ENCODE measurements at places on chromosomes 13 and 19.

DNA sequence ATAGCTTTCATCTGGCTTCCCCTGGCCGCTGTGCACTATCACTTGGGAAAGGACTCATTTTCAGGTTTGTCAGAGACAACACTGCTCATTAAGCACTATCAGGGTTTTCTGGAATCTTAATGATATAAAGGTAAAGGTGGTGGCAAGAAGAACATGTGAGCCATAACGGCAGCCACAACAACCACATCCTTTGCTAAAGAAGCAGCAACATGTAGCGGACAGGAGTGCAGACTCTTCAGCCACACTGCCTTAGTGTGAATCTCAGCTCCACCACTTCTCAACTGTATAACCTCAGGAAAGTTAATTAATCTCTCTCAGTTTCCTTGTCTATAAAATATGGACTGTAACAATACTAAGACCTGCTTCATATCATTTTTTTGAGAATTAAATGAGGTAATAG lies 24.1 kb upstream of the MIR17HG start:
- DNase-seq, result no peak

DNA sequence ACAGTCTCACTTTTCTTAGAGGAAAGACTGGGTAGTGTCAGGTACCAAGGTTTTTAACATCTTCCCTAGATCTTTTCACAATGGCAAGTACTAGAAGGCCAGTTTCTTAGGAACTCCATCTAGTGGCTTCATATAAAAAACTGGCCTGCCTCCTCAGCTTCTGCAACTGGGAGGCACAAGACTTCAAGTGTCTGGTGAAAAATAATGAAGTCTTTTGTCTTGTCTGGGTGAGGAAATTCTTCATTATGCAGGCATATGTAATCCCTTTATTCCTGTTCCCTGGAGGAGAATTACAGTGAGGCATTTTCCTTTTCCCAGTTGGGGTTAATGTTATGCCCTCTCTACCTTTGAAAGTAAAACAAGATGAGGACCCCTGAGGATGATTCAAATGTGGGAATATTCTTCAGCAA lies 300.5 kb downstream of the NALCN start:
- no peak for DNase-seq

DNA sequence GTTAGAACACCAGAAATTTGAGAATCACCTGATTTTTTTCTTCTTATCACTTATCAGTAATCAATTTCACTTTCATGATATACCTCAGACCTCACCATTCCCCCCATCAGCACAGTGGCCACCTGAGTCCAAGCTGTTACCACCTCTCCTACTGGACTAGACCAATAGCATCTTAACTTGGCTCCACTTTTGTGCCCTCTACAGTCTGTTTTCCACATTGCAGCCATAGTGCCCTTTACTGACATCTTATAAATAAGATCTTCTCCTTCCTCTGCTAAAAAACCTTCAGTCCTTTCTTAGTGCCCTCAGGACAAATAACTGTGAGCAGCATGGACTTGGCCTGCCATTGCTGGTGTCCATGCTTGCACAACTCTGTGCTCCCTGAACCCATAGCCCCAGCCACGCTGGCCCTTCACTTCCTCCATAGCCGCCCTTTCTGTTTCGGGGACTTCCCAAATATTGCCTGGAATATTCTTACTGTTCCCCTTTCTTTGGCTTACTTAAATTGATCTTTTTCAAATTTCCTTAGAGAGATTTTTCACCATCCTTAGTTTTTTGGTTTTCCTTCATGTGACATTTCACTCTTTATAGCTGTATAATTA lies 380.8 kb downstream of the LMO7 start:
- DNase-seq, result no peak

DNA sequence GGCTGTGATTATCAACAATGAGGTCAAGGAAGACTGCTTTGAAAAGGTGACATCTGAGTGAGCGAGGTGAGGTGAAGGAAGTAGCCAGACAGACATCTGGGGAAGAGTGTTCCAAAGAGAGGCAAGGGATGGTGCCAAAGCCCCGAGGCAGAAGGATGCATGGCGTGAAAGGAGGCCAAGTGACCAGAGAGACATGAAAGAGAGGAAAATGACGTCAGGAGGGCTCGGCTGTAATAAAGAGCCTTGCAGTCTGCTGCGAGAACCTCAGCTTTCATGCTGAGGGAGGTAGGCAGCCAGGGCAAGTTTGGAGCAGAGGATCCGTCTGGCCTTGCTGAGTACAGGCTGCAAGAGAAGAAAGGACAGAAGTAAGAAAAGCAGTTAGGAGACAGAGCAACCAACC lies 50.8 kb downstream of the FOXO1 start:
- no peak for DNase-seq

DNA sequence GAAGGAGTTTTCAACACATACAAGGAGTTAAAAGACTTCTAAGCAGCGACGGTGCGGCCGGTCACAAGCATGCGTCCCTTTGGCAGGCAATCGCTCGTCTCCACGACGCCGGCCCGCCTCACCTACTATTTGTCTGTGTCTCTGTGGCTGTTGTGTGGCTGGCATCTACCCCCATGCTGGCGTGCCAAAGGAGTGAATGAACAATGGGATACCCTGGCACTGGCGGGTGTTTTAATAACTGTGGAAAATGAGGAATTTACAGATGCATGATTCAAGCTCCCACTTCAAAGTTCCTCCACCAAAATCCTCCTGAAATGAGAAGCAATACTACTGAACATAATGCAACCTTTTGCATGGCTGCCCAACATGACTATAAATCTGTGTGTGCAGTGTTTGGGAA lies 176.6 kb downstream of the KLF5 start:
- DNase-seq, result no peak

DNA sequence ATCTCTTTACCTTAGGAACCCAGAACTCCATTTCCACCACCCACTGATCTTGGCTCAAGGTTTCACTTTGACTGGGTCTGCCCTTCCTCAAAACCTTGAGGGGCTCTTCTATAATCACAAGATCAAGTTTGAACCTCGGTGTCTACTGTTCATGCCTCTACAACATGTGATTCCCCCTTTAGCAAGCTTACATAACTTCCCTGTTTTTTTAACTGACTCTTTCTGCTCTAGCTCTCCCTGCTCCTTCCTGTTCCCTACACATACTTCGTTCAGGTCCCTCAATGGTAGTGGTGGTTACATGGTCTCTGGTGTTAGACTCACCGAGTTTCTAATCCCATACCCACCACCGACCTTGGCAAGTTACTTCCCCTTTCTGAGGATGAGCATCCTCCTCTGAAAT lies 26.7 kb downstream of the CEACAM8 start:
- no peak for DNase-seq

DNA sequence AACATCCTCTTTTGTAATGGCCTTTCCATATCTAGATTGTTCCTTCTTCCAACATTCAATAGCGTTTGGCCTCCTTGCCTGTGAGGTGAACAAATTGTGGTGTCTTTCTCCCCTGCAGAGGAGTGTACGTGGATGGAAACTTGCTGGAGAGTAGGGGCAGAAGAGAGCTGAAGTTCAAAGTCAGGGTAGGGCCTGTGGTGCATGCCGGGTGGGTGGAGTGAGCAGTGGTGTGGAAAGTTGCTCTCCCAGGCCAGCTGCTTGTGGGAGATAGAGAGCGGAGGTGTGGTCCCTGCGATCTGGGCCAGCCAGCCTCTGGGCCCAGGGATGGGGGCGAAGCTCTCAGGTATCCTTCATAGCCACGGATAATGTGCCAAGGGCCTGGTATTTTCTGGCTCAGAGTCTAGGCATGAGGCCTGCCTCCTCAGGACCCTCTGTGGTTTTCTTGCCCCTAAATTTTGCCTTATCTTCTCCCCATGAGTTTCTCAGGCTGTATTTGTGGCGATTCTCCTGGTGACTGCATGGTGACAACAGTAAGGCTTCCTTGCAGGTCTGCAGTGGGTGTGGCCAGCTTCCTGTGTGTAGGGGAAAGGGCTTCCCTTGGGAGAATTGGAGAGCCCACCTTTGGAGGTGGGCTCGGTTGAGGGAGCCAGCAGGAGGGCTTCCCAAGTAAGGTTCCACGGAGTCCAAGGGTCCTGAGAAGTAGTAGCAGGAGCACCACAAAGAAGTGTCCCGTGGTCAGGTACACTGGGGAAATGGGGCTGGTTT lies 6.7 kb downstream of the RGCC start:
- DNase-seq, result peak; percentile 57

GRCh38 chr19:11446652-11447301 lies 11.3 kb downstream of the PRKCSH start:
- peak; percentile 41 for DNase-seq

DNA sequence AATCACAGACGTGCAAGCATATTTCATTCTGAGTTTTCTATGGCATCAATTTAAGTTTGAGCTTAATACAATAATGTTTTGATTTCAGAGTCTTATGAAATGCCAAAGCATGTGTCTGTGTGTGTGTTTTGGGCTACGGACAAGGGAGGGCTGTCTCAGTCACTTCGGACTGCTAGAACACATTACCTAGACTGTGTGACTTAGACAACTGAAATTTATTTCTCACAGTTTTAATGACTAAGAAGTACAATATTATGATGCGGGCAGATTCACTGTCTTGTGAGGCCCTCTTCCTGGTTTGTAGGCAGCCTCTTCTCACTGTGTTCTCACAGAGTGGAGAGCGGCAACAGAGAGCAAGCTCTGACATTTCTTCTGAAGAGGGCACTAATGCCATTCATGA lies 1202.0 kb downstream of the EFNB2 start:
- no peak for DNase-seq

DNA sequence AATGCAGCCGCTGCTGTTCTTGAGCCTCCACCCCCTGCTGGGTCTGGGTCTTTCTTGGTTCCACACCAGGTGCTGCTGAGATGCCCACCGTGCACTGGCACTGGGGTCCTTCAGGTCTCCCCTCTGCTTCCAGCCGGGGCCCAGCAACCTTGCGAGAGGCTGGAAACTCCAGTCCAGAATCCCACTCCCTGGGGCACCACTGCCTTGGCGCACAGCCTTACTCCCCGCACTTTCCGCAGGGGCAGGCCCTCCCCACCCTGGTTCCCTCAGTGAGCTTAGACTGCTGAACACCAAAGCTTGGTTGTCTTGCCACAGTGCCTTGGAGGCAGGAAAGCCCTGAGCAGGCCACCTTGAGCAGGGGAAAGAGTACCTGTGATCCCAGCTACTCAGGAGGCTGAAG lies 60.0 kb downstream of the ANKRD10 start:
- no peak for DNase-seq

DNA sequence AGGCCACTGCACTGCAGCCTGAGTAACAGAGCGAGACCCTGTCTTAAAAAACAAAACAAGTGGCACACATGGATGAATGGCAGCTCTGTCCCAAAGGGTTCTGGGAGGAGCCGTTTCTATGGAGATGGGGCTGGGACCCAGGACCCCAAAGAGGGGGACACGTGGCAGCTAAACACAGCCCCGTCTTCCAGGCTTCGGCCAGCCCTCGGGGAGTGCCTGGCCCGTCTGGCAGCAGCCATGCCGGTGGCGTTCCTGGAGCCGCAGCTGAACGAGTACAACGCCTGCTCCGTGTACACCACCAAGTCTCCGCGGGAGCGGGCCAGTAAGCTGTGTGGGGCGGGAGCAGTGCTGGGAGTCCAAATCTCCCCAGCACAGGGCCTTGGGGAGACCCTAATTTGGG lies 82.4 kb downstream of the RYR1 start:
- DNase-seq, result no peak

DNA sequence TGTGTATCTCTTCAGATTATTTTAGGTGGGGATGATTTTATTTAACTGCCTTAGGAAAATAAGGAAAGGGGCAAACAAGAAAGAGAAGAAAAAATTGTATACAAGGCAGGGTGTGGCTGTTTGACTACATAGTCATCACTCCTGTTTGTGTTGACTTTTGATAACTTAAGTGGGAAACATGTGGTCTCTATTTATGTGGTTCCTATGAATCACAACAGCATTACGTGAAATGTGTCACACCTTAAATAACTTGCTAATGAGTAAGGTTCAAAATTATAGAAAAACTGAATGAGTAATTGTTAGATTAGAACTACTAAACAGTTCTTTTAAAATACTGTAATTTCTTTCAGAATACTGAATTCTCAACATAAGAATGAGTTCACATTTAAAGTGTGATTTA lies 69.3 kb downstream of the LMO7 start:
- no peak for DNase-seq

All from activated naive CD4-positive, alpha-beta T cell treated with Interleukin-2 at 50 U/mL for 16 hours (primary cell).